Keratinocyte (primary cell): ENCODE measurements at places on chromosomes 11 and 22.

DNA sequence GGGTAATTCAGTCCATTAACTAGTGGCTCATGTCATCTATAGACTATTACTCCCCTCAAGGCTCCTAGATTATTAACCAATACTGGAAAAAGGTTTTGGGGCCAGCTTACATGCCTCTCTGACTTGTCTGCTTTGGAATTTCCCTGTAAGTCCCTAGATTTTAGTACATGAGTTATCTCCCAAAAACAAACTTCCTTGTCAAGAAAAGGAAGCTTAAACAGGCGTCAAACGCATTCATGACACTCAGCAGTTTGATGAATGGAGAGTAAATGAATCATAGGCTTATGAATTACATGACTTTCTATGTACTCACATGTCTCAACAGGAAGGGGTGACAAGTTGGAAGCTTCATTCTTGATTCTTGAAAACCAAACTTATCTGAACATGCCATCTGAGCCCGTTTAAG is 70.8 kb downstream of the BLID start:
- H3K4me3 ChIP-seq: peak overlapping the region; percentile 31
- H3K4me1 ChIP-seq: peaks cover 27% of the 10 kb centered on the region
- no peaks in the 10 kb centered on the region for H3K36me3 ChIP-seq
- peak; percentile 95 for DNase-seq
- H3K27me3 ChIP-seq: no peaks in the 10 kb centered on the region

GRCh38 chr22:43743131-43743530 is 69.0 kb downstream of the EFCAB6 start:
- H3K27me3 ChIP-seq: peaks cover 4% of the 10 kb centered on the region
- H3K27ac ChIP-seq: no peak overlapping the region
- no peak overlapping the region for H3K4me3 ChIP-seq
- H3K4me1 ChIP-seq: no peaks in the 10 kb centered on the region

DNA sequence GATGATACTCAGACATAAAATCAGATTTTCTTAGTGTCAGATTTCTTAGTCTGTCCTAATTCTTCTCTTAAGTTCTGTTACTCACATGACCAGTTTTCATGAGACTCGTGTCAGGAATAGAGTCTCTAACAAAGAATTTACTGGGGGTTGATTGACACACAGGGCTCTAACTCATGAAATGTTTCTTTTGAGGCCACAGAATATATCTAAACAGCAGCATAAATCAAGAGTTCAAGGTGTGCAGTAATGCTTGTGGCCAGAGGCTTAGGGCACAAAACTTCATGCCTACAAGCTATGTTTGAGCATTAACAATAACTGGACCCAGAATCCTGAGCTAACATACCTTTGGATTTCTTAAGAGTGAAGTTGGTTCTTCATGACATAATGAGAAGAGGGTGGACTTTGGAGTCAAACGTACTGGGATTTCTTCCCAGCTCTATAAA is 237.2 kb downstream of the DDX10 start:
- no peak for DNase-seq
- no peaks in the 10 kb centered on the region for H3K36me3 ChIP-seq
- no peak overlapping the region for H3K4me3 ChIP-seq
- no peaks in the 10 kb centered on the region for H3K27me3 ChIP-seq
- H3K27ac ChIP-seq: no peak overlapping the region

GRCh38 chr11:13308704-13309103 is 31.1 kb downstream of the BMAL1 start:
- DNase-seq: no peak
- H3K27ac ChIP-seq: no peak overlapping the region
- no peaks in the 10 kb centered on the region for H3K27me3 ChIP-seq
- no peak overlapping the region for H3K4me3 ChIP-seq
- H3K36me3 ChIP-seq: no peaks in the 10 kb centered on the region

DNA sequence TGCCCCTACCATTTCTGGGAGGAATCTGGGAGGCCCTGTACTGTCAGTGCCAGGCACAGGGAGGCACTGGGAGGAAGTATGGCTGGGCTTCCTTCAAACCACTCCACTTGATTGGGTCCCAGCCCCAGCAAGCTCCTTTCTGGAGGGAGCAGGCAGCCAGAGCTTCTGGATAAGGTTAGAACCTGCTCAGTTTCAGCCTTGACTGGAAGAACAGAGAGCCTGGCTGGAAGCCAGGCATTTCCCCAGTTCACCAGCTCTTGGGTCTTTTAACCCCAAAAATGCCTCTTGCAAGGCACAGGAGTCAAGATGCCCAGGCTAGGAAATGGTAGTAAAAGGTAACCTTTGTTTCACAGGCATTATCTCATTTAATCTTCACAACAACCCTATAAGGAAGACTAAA is 9.0 kb upstream of the KCTD14 start:
- DNase-seq: no peak
- H3K36me3 ChIP-seq: no peaks in the 10 kb centered on the region
- H3K4me1 ChIP-seq: peaks cover 5% of the 10 kb centered on the region
- no peaks in the 10 kb centered on the region for H3K27me3 ChIP-seq
- H3K4me3 ChIP-seq: no peak overlapping the region
- H3K27ac ChIP-seq: no peak overlapping the region

GRCh38 chr11:76408171-76408965 is 27.2 kb downstream of the GVQW3 start:
- no peak overlapping the region for H3K4me3 ChIP-seq
- peaks cover 7% of the 10 kb centered on the region for H3K27me3 ChIP-seq
- no peaks in the 10 kb centered on the region for H3K36me3 ChIP-seq
- H3K27ac ChIP-seq: no peak overlapping the region
- H3K4me1 ChIP-seq: no peaks in the 10 kb centered on the region

- no peak overlapping the region for H3K27ac ChIP-seq
- no peak for DNase-seq
- peaks cover 46% of the 10 kb centered on the region for H3K36me3 ChIP-seq
- no peaks in the 10 kb centered on the region for H3K27me3 ChIP-seq
- H3K4me3 ChIP-seq: no peak overlapping the region
Observed at GRCh38 chr22:24060375-24060788, 49.3 kb downstream of the CABIN1 start.

DNA sequence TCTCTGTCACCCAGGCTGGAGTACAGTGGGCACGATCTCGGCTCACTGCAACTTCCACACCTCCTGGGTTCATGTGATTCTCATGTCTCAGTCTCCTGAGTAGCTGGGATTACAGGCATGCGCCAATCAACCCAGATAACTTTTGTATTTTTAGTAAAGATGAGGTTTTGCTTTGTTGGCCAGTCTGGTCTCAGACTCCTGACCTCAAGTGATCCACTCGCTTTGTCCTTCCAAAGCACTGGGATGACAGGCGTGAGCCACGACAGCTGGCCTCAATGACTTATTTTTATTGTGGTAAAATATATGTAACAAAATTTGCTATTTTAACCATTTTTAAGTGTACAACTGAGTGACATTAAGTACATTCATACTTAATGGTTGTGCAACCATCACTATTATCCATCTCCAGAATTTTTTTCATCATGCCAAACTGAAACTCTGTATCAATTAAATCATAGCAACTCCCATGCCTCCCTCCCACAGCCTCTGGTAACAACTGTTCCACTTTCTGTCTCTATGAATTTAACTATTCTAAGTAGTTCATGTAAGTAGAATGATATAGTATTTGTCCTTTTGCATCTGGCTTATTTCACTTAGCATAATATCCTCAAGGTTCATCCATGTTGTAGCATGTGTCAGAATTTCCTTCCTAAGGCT is 50.7 kb upstream of the CWF19L2 start:
- peaks cover 3% of the 10 kb centered on the region for H3K36me3 ChIP-seq
- H3K27ac ChIP-seq: no peak overlapping the region
- no peaks in the 10 kb centered on the region for H3K27me3 ChIP-seq
- H3K4me1 ChIP-seq: no peaks in the 10 kb centered on the region
- no peak for DNase-seq

DNA sequence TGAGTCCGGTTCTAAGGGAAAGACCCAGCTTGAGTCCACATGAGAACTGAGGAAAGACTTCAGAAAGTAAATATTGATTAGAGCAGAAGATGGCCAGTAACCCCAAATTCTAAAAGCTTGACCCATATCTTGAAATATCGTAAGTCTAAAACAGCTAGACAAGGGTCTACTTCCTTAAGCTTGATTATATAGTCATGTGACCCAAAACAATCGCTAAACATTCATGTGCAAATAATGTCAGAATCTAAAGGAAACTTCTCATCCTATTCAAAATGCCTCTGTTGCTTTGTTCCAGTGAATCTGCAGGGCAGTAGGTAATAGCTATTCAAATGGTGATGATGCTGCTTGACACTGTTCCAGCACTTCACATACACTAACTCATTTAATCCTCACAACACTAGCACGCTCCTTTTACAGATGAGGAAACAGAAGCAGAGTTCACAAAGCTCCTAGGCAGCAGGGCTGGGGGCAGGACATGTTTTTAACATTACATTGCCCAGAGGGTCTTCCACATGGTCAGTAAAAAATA is 52.6 kb downstream of the TCF20 start:
- H3K27ac ChIP-seq: no peak overlapping the region
- peaks cover 23% of the 10 kb centered on the region for H3K36me3 ChIP-seq
- H3K4me1 ChIP-seq: no peaks in the 10 kb centered on the region
- H3K27me3 ChIP-seq: no peaks in the 10 kb centered on the region
- no peak overlapping the region for H3K4me3 ChIP-seq

DNA sequence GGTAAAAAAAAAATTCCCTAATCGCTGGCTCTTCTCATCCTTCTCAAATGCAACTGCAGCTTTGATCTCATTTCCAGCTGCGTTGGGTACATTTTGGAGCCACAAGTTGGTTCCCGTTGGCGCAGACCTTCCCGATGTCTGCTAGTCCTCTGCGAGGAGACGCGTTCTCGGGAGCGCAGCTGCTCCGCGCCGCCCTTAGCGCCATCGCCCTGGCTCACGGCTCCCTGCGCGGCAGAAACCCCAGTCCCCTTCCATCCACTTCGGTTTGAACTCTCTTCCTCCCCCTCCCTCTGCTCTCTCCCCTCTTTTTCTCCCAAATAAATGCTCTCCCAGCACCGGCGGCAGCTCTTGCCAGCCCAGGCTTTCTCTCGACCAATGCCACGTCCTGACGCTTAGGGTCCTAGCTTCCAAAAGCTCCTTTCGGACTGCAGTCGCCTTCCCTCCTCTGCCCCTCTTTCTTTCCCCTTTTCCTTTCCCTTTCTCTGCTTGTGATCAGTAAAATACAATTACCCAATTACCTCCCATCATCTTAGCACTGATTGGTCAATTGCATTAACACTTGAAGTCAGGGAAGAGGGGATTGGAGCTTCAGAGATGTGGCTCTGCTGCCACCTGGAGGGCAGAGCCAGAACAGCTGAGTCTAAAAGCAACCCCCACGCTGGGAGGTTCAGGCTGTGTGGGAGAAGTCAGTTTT is 1165.7 kb downstream of the LRRC4C start:
- H3K27ac ChIP-seq: no peak overlapping the region
- peaks cover 2% of the 10 kb centered on the region for H3K4me1 ChIP-seq
- peak; percentile 1 for DNase-seq
- H3K4me3 ChIP-seq: peak overlapping the region; percentile 50
- no peaks in the 10 kb centered on the region for H3K27me3 ChIP-seq

DNA sequence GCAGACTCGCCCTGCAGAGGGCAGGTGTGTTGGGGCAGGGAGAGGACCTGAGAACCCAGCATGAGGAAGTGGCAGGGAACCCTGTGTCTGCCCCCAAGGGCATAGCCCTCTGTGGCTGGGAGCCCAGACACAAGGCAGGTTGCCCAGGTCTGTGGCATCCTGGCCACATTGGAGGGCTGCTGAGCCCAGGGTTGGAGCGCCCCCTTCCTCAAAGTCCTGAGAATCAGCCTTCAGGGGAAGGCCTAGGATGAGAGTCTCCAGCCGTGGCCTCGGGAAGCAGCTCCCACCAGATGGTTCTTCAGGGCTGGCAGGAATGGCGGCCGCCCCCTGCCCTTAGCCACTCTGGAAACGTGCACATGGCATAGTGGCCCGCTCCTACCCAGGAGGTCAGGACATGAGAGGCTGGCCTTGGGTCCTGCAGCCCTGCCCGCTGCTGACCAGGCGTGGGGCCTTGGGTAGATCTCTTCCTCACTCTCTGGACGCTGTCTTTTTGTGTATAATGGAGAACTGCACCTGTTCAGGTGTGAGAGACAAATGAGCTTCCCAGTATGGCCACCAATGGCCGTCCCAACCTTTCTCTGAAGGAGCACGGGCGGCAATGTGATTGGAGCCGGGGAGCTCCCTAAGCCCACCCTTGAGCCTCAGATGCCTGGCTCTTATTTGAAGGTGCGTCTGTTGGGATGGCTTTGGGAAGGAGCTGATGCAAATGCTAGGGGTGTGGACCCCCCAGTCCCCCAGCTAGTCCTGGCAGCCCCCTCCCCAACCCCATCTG is 4.6 kb upstream of the CDC42BPG start:
- no peak for DNase-seq
- H3K27me3 ChIP-seq: no peaks in the 10 kb centered on the region
- no peak overlapping the region for H3K27ac ChIP-seq
- peaks cover 42% of the 10 kb centered on the region for H3K4me1 ChIP-seq

DNA sequence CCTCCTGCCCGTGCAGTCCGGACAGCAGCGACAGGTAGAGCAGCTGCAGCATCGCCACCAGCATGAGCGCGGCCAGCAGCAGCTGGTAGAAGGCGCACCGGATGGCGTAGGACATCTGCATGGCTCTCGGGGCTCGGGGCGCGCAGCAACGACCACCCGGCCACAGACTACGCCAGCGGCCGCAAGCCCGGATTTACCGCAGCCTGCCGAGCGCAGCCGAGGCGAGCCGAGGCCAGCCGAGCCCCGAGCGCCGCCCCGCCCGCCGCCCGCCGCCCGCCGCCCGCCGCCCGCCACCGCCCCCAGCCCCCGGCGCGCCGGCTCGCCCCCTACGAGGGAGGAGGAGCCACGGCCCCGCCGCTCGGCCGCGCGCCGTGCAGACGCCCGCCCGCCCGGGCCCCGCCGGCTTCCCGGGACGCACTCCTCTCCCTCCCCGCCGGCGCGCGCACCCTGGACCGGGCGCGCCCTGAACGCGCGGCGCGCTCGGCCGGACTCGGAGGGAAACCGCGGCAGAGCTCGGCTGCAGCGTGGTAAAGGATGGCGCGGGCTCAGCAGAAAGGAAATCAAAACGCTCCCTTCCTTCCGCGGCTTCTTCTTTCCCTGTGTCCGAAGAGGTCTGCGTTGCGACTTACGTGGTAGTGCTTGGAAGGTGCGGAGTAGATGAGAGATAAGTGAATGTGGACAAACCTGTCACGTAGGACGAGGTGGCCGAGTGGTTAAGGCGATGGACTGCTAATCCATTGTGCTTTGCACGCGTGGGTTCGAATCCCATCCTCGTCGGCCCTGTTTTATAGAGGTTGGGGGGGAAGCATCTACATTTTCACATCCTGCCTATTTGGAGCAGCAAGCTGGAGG is at the start of gene B4GAT1:
Gene B4GAT1 (minus strand): TSS at position 205 of the 852 bp plus-strand sequence. CDS start 84 bp downstream, at position 121.
- no peaks in the 10 kb centered on the region for H3K36me3 ChIP-seq
- peaks cover 31% of the 10 kb centered on the region for H3K4me1 ChIP-seq
- peak; percentile 93 for DNase-seq
- peak within 1 kb of the TSS; percentile 23 for H3K27ac ChIP-seq
- H3K4me3 ChIP-seq: peak within 1 kb of the TSS; percentile 81

GRCh38 chr11:76850815-76851214 is 9.9 kb upstream of the ACER3 start:
- peaks cover 6% of the 10 kb centered on the region for H3K4me1 ChIP-seq
- no peak overlapping the region for H3K4me3 ChIP-seq
- H3K27me3 ChIP-seq: no peaks in the 10 kb centered on the region
- no peak overlapping the region for H3K27ac ChIP-seq

GRCh38 chr11:34513682-34514449 is at the start of gene ELF5:
Gene ELF5 (minus strand): TSS chr11:34513794. CDS start chr11:34505749, 8,045 bp downstream.
- no peak within 1 kb of the TSS for H3K4me3 ChIP-seq
- H3K27ac ChIP-seq: no peak within 1 kb of the TSS
- no peaks in the 10 kb centered on the region for H3K4me1 ChIP-seq
- DNase-seq: no peak
- H3K27me3 ChIP-seq: no peaks in the 10 kb centered on the region

GRCh38 chr11:38130976-38131375 is 1532.9 kb upstream of the RAG2 start:
- DNase-seq: no peak
- H3K27me3 ChIP-seq: no peaks in the 10 kb centered on the region
- H3K36me3 ChIP-seq: no peaks in the 10 kb centered on the region
- H3K4me3 ChIP-seq: no peak overlapping the region
